ENCODE measurements at places on chromosomes 7 and 10. TPM values are rescaled to one million over a fixed set of nuclear protein-coding genes. Genes with fewer than 3 reads are reported as not detected.

GRCh38 chr7:139651308-139651707 is 126.5 kb downstream of the HIPK2 start:
- peak; percentile 44 for DNase-seq

OR2A1 gene
- not detected for polyA plus RNA-seq

DNA sequence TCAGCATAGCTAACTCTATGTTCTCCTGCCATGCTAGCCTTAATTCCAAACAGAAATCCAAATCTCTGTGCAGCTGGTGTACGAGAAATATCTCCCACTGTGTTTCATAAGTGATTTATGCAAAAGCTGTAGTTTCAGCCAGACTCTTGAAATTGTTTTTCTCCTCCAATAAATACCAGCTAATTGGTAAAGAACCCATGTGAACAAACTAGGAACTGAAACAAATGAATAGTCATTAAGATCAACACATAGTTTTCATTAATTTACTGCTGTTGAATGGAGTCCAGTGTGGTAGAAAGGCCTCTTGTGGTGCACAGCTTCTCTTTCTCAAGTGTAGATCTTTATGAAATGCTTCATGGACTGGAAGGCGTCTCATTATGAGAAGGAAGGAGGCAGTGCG is 18.4 kb downstream of the PPP1R17 start:
- DNase-seq: no peak

SUN3 gene
- 1.7 TPM for polyA plus RNA-seq
